Glomerular endothelial cell (primary cell): ENCODE measurements at places on chromosomes 7 and 10. TPM values are rescaled to one million over a fixed set of nuclear protein-coding genes. Genes with fewer than 3 reads are reported as not detected.

DNA sequence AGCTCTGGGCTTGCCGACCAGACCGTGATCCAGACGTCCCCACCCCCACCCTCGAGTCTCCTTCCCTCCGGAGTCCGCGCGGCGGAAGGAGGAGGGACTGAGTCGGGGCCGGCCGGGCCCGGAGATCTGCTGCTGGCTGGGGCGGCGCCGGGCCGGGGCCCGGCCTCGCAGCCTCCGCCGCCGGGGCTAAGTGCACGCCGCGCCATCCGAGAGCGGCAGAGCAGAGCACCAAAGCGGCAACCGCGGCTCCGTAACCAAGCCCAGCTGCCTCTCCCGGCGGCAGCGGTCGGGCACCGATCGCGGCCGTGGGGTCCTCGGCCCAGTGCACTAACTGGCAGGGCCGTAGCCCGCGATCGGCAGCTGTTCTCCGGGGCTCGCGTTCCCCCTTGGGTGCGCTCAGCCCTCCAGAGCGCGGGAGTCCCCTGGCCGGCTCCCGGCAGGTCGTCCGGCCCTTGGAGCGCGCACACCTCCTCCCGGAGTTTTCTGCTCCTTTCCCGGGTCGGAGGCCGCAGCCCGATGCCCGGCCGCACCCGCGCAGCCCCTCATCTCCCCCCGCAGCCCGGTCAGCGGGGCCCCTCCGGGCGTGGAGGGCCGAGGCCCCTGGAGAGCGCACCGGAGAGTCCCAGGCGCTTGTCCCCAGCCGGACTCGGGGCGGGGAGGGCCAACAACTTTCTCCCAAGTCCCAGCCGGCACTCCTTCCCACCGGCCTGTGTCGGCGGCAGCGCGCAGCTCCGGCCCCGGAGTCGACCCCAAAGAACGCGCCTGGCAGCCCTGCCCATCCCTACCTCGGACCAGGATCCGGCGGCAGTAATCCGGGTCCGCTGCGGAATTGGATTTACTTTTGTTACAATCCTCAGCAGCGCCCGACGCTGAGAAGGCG lies 799 bp downstream of the VAX1 start:
- DNase-seq: no peak

- DNase-seq: no peak
Observed at GRCh38 chr10:102682416-102682815, 31.8 kb downstream of the ARL3 start.

Gene CDHR3
- 2.0 and 4.5 TPM in 2 replicates for total RNA-seq

Gene MMD2
- not detected in 2 replicates for total RNA-seq

Gene NPY4R
- total RNA-seq: not detected in 2 replicates

Gene MEST
- 15.3 and 52.6 TPM in 2 replicates for total RNA-seq

DNA sequence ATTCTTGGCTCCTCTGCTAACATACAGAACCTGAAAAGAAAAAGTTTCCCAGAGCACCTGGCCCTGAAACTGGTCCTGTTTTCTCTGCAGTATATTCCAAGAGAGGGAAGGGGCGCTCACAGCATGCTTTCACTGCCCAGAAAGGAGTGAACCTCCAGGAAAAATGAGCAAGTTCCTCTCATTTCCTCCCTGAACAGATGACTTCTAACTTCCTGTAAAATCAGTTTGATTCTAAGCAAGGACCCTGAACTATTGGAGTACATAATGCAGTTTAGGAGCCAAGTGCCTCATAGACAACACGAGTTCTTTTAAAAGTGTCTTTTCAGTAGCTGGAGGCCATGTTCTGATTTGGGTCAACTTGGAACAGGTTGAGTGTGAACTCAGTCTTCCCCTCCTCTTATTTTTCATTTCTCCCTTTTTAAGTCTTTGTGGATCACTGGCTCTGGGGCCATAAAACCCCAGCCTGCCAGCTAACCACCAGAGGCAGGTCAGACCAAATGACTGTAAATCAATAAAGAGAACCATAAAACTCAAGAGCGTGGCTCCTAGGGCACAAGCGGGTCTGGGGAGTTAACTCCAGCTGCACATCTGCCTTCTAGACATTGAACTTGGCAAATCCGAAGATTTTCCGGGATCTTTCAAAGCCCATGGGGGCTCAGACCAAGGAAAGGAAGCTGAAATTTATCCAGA lies 5.9 kb upstream of the LRRC18 start:
- no peak for DNase-seq

DNA sequence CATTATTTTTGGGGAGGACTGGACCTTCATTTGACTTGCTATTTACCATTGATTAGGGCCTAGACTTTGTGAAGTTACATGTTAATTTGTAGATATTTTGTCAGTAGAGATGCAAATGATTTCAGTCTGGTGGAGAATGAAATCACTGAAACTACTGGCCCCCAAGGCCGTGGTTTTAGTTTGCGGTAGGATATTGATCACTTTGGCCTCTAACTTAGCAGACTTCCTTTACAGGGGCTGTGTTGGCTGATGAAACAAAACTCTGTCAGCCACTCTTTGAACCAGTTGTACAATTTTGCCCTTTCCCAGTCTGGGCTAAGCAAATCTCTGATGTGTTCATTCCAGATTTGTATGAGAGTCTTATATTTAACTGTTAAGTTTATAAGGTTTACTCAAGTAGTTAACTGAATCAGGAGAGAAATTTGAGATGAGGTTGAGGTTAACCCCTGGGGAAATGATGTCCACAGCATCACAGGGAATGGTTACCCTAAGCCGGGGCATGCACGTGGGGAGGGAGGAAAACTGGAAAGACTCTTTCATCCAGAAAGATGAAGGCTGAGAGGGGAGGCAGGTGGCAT lies 105.7 kb upstream of the INSIG1 start:
- no peak for DNase-seq

DNA sequence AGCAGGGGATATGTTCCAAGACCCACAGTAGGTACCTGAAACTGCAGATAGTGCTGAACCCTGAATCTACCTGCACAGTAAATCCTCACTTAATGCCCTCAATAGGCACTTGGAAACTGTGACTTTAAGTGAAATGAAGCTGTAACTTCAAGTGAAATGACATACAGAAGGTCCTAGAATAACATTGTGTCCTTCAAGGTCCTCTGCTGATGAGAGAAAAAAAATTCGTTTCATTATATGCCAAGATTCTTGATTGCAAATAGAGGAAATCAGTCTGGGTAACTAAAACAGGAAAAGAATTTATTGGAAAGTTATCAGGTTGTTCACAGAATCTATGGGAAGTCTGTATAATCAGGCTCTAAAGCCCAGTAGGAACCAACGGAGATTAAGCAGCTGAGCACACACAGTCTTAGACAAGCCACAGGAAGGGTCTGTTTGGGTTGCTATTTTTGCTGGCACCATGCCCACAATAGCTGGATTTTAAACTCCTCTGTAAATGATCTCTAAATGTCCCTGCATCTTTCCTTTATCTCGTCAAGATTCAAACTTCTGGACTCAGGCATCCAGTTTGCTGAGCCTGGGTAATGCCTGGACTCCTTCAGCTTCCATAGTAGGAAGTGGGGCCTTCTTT lies 57.5 kb downstream of the EXOC4 start:
- DNase-seq: peak; percentile 66

- no peak for DNase-seq
Observed at GRCh38 chr7:8536431-8536830, 103.0 kb downstream of the NXPH1 start.

DNA sequence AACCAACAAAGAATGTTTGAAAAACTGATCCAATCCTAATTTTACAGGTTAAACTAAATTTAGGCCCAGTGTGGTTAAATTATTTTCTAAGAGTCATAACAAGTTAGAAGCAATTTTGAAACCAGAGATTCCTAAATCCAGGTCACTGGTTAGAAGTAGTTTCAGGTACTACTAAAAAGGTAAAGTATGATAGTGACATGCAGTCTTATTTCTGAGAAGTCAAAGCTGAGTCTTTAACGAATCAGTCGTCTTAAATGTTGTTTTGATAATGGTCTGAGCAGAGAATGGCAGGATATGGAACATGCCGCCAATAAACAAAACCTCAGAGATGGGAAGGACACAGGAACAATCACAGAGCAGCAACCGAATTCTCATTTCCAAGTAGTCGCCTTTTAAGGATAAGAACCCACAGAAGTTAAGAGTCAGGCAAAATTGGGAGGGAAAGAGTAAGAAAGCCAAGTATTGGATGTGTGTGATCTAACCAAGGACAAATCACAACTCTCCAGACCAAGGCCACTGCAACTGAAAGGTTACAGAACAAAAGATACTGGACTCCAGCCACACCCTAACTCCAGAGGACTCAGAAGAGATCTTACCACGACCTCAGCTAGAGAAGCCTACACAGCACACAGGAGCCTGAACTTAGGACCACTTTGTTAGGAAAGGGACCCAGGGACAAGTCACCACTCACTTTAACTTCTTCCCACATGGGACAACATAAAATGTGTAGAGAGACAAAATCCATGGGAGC lies 19.7 kb downstream of the TMEM243 start:
- no peak for DNase-seq

Gene POLL
- total RNA-seq: 20.6 and 24.7 TPM in 2 replicates

DNA sequence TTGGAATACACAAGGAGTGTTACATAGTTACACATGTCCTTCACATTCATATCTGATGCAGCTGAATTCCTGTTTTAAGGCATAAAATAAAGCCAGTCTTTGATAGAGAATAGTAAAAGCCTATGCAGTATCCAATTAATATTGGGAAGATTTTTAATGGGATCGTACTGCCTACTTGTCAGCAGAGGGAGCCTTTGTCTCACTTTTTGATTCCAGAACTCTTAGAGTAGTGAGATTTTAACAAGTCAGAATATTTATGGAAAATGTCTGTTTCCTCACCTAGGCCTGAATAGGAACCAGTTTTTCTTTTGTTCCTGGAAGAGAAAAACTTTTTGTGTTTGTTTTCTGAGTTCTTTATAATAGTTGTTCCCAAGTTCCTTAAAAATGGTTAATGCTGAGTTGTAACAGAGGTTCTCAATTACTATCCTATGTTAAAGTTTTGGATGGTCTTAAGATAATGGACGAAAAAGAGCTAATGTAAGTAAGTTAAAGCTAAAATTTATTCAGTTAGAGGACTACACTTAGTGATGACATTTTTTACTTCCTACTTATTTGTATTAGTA lies 114.0 kb downstream of the BBS9 start:
- peak; percentile 31 for DNase-seq

DNA sequence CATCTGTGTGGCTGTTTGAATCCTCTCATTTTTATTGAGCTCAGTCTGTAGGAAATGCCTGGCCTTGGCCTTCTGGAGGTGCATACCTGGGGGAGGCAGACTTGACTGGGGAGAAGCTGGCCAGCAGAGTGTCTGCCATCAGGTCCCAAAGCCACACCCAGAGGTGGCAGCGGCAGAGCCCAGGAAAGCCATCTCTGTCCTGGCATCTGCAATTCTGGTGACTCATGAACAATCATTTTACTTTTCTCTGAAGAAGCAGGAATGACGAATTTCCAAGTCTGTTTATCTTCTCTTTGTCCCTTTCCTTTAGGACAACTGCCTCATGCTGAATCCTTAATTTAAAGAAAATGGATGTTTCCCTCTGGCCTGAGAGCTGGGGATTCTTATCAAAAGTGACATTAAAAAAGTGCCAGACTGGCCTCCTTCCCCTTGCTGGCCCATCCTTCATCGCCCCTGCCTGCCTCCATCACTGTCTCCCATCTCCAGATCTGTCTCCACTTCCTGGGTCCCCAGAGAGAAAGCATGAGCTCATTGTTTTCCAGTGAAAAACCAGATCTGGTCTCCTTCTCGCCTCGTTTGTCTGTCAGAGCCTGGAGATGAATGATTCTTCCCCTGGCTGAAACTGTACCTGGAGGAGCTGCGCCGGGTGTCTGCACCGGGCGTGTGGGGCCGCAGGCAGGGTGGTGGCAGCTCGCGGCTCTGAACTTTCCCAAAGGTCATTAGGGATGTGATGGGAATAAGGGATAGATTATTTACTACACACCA lies 124.5 kb downstream of the TMEM178B start:
- DNase-seq: no peak

DNA sequence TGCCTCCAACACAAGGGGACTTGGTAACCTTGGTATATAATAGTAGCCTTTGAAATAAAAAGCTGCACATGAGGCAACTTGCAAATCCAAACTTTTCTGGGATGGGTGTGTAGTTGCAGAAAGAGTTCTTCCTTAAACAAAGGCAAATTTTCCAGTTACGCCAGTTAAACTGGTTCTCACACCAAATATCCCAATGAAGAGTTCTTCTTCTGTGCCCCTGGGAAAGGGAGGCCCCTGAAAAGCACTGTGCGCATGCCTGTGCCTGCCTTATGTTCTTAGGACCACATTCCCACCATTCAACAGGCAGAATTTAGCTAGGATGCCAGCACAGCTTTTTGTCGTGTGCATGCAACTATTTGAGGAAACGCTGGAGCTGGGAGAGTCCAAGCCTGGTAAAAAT lies 164.8 kb upstream of the SLC25A13 start:
- no peak for DNase-seq

DNA sequence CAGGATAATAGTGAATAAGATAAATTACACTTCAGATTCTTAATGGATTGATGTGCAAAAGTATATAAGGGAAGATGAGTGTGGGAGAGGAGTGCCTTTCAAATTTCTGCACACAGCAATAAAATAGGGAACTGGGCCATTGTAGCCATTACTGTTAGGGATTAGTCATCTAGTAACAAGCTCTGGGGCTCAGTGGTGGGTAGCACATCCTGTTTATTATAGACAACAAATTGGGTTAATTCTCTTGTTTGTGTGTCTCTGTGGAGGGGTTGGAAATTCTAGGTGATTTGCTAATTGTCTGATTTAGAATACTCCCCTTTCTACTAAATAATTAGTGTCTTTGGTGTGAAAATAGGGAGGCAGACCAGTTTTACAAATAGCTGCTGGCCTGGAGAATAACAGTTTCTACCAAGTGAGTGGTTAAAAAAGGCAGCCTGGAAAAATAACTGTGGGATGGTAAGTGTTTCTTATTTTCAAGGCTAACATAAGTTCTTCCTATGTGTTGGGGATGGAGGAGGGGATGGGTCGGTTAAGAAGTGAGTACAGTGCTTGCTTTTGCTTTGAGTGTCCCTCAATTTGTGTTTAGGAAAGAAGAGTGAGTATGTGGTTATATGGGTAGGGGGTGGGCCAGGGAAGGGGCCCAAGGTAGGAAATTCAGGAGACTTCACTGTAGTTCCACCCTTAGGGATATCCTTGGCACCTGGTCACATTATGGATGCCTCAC lies 43.3 kb upstream of the TMEM248 start:
- DNase-seq: no peak

- DNase-seq: no peak
Observed at GRCh38 chr10:8054494-8055407, at the start of gene GATA3. GATA3 (plus strand) TSS chr10:8054688; CDS start chr10:8055656, 968 bp downstream.

DNA sequence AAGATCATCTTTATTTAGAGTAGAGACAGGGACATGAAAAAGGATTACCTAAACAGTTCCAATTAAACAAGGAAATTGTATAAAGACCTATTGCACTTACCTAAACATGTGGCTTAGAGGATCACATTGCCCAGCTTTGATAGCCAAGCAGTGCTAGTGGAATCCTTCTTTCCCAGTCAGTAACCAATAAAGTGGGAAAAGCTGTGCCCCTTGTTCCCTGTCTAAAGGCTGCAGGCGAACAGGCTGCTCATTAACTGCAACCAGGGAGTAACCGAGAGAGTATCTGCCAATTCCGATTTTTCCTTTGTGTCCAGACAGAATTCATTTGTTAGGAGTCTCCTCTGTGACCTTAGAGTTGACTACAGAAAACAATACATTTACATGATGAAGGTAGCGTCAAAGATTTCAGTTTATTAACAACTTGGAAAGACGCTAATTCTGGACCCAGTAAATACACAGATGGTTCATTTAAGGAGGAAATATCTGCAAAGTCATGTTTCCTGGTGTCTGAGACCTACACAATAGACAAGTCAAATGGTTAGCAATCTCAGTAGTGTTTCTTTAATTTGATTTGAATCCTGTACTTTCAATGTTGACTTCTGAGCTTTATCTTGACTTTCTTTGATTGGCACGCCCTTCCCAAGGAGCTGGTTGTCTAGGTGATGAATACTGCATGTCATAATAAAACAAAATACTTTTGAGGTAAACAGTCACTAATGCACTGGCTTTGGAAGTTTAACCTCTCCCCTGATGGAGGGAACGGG lies 57.3 kb upstream of the MET start:
- no peak for DNase-seq
